ENCODE measurements at places on chromosomes 12 and 14.

DNA sequence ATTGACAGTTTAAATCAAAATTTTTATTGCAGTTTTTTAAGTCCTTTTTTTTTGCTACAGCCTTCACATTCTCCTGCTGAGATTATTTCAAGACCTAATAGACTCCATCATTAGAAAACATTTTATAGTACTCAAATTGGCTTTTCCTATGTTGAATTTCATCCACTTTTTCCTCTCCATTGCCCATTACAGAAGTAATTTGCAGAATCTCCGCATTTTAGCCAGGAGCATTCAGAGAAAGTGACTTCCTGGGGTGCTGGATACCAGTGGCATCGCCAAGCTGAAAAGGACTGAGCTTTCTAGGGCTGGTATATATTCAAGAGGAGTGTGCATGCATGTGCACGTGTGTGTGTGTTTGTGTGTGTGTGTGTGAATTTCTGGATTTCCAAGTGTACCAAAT, 340.8 kb downstream of the PDZRN4 start:
- no peak for DNase-seq

DNA sequence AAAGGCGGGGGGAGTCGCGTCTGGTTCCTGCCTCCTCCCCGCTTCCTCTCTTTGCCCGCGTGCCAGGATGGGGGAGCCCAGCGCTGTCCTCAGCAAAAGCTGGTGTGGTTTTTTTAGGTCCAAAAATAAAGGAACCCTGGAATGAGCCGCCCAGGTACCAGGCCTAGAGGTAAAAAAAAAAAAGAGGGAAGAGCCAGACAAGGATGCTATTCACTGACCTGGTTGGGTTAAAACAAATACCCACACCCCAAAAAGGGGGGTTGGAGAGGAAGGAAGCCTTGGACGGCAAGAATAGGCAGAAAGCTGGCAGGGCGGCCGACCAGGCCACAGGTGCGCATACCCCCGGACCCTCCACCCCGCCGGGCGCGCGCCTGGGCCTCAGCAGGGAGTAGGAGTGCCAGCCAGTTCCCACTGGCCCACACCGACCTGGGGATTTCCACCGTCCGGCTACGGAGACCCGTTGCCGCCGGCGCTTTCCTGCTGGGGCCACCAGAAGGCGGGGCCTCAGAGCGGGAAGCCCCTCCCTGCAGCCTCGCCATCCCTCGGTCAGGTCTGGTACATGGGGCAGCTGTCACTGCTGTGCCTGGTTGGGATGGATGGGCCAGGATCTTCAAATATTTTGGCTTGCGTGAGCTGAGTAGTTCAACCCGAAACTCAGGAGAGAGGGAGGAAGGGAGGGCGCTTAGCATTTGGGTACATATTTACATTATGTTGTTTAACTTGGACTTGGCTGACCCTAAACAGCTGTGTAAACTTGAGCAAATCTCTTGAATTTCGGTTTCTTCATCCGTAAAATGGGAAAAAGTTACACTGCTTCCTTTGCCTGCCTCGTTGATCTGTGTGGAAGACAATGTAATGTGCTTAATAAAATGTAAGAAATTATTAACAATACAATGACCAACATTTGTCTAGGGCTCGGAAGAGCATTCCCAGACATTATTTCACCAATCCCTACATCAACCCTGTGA, 5.4 kb upstream of the IRF2BPL start:
- DNase-seq, result peak; percentile 82

- DNase-seq, result no peak
These were observed 33.2 kb downstream of the ZNF664 start for GRCh38 chr12:124006085-124006845.

DNA sequence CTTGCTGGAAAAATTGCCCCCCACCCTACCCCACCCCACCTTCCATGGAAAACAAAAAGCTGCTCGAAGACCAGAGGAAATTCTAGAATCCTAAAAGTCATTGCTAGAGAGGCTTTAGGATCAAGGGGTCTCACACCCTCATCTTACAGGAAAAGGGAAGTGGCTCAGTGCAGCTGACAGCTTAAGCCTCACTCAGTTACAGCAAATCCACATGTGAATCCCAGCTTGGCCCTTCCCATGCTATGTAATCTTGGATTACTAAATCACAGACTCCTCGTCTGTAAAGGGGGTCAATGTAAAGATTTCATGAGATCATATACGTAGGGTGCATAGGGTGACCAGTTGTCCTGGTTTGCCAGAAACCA, 25.9 kb downstream of the CMKLR1 start:
- no peak for DNase-seq

GRCh38 chr14:100678469-100678828, 48.2 kb upstream of the DLK1 start:
- DNase-seq, result no peak

DNA sequence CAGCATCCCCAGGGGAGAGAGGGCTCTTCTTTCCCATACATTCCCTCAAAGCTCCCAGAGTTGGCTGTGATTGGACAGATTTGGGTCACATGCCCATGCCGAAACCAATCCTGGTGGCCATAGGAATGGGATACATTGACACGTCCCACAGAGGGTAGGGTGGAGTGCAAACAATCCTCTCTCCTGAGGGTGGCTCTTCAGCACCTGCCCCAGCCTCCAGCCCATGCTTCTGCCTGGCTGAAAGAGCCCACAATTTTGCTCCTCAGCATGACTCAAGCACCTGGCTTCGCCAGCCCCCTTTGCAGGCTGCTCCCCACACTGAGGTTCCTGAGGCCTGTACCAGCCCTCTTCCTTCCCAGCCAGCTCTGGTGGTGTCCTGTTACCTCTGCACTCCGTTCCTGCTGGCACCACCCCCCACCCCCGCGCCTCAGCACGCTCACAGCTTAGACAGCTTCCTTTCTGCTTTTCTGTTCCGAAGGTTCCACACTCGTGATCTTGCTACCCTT, 71.7 kb downstream of the CCDC92 start:
- no peak for DNase-seq

DNA sequence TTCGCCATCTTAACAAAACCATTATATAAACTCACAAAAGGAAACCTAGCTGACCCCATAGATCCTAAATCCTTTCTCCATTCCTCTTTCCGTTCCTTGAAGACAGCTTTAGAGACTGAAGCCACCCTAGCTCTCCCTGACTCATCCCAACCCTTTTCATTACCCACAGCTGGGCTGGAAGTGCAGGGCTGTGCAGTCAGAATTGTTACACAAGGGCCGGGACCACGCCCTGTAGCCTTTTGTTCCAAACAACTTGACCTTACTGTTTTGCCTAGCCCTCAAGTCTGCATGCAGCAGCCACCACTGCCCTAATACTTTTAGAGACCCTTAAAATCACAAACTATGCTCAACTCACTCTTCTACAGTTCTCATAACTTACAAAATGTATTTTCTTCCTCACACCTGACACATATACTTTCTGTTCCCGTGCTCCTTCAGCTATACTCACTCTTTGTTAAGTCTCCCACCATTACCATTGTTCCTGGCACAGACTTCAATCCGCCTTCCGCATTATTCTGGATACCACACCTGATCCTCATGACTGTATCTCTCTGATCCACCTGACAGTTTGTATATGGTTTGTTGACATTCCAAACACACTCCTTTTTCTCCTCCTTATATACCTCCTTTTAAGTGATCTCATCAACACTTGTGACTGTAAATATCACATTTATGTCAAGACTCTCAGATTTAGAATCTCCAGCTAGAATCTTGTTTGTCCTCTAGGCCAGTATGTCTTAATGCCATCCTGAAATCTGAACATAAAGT, 208.7 kb downstream of the KITLG start:
- DNase-seq, result no peak

DNA sequence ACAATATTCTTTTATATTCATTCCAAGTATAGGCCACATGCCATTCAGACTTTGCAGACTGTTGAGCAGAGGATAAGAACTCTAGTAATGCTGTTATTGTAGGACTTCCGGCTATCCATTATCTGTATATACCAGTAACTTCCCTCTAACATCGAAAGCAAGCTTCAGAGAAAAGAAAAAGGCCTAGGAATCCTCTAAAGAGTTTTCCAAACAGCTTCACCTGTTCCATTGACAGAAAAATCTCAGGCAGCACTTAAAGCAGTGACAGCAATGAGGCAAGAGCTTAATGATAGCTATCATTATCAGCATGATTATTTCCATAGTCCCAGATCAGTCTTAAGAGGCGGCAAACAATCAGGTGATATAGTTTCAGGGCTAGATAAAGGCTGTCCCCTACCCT, 1.8 kb downstream of the CPNE8 start:
- DNase-seq, result no peak

DNA sequence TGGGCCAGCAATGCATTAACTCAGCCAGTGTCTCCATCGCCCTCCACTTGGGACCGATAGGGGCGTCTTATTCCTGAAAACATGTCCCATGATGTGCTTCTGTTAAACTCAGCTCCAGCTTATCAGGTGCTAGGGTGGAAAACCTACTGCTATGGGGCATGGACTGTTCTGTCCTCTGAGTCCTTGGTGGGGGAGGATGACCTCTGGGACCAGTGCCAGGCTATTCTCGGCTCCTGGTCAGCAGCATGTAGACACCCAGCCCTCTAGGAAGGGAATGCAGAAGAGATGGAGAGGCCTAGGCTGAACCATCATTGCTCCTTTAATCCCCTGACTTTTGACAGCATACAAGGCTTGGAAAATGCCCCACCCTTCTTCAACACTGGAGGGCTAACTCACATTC, 486.2 kb downstream of the MED13L start:
- no peak for DNase-seq

DNA sequence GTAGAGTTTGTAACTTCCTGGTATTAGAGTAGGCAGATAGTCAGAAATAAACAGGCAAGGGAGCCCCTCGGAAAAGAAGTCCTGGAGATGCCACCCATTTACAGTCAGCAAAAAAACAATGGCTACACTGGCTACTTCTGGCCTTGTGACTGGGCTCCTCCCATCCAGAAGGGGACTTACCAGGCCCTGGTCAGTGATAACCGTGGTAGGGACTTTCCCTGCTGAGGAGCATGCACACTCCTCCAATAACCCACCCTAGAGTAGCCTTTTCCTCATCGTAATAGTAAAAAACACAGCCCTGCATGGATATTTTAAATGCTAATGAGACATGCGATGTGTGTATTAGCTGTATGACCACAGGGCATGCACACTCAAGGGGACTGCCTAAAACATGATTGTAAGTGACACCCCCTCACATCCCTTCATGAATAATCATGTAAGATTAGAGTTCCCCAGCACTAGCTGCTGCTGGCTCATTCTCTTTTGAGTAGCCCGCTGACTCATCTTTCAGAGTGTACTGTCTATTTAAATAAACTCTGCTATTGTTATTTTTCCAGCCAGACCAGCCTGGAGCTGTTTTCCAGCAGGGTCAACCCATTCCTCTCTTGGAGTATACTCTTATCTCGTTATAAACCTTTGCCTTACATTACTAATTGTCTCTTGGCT, 413.8 kb upstream of the TMTC1 start:
- DNase-seq, result no peak

- DNase-seq, result no peak
These were observed 35.6 kb downstream of the ZNF664 start for GRCh38 chr12:124008595-124008994.

DNA sequence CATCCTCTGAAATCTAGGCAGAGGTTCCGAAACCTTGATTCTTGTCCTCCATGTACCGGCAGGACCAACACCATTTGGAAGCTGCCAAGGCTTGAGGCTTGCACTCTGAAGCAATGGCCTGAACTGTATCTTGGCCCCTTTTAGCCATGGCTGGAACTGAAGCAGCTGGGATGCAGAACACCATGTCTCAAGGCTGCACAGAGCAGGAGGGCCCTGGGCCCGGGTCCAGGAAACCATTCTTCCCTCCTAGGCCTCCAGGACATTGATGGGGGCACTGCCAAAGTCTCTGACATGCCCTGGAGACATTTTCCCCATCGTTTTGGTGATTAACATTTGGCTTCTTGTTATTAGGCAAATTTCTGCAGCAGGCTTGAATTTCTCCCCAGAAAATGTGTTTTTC, 198.7 kb downstream of the EFCAB11 start:
- DNase-seq, result no peak

GRCh38 chr14:102951034-102951433, 28.6 kb downstream of the AMN start:
- no peak for DNase-seq

DNA sequence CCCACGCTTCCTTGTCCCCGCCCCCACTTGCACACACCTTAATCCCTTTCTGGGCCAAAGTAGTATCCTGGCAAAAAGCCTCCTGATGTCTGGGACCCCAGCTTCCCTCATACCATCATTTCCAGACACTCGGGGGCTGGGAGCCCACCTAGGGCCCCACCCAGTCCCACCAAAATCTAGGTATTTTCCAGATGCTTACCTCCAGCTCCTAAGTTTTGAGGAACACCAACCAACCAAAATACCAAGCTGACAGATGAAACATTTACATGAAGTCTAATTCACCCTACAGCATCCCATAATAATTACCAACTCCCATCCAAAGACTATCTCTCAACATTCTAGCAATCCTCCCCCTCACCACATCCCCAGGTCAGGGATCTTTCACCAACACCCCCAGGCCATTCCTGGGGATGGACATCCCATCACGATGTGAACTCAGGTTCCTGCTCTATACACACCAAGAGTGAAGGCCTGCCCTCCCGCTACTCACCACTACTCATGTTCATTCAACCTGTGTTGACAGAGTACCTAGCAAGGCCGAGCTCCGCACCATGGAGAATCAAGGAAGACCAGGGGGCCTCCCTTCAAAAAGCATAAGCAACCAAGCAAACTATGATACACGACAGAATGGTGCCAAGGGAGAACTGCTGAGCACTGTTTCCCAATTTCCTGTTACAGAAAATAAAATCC, 1.6 kb upstream of the CHD4 start:
- no peak for DNase-seq

GRCh38 chr12:124940143-124940392, 25.6 kb upstream of the UBC start:
- no peak for DNase-seq

DNA sequence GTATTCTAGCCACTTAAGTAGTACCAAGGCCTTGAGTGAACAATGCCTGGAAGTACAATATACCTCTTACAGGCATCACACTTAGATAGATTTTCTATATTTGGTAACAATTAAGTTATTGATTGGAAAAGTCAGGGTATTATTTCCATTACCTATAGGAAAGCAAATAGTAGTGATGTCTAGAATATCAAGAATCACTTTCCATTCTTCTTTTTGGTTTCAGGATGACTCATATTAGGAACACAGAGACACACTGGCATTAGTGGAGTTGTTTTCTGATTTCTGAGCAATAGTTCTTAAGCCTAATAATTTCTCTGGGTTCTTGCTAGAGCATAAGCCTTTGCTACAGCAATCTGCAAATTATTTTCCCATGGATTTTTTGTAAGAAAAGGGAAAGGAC, 1640.0 kb upstream of the SEL1L start:
- no peak for DNase-seq

- no peak for DNase-seq
These were observed 27.9 kb downstream of the SMUG1 start for GRCh38 chr12:54160769-54161480.

DNA sequence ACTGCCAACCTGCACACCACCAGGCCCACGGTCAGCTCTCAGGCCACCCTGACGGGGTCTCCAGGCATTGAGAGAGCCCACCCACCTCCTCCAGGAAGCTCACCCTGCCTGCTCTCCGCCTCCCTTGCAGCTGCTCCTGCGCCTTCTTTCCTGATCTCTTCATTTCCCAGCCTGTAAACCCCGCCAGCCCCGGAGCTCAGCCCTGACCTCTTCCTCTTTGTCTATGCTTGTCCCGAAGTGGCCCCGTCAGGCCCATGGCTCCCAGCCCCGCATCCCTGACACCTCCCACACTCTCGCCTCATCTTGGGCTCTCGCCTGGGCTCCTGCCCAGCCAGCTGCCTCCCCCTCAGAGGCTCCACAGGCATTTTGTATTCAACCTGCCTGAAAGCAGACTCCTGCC, 139.3 kb downstream of the CALM1 start:
- no peak for DNase-seq

GRCh38 chr14:67863223-67863622, 43.6 kb downstream of the RAD51B start:
- DNase-seq, result no peak
